Neural progenitor cell (in vitro differentiated cells): ENCODE measurements at places on chromosomes 6 and 20. TPM values are rescaled to one million over a fixed set of nuclear protein-coding genes. Genes with fewer than 3 reads are reported as not detected.

TRIM15 gene
- not detected in 2 replicates for total RNA-seq

DCDC2 gene
- not detected in 2 replicates for total RNA-seq

RPS6KA2 gene
- total RNA-seq: 8.2 and 14.3 TPM in 2 replicates

KHDC1L gene
- 1.9 and 2.1 TPM in 2 replicates for total RNA-seq

TRAPPC3L gene
- total RNA-seq: not detected in 2 replicates

ADGRG6 gene
- total RNA-seq: 0.39 and 0.93 TPM in 2 replicates

CTAGE9 gene
- not detected in 2 replicates for total RNA-seq

SLC17A1 gene
- not detected in 2 replicates for total RNA-seq

TBXT gene
- total RNA-seq: not detected in 2 replicates

OOEP gene
- total RNA-seq: not detected in 2 replicates

LRFN2 gene
- total RNA-seq: 0.40 TPM in 1 of 2 replicates, not detected in the other

CLVS2 gene
- 0.84 and 1.8 TPM in 2 replicates for total RNA-seq

BACH2 gene
- 3.9 and 5.3 TPM in 2 replicates for total RNA-seq

RPRD1B gene
- 21.6 and 37.7 TPM in 2 replicates for total RNA-seq

GABRR1 gene
- not detected in 2 replicates for total RNA-seq

RGS17 gene
- total RNA-seq: 4.8 and 8.1 TPM in 2 replicates

TFB1M gene
- total RNA-seq: 24.1 and 24.6 TPM in 2 replicates

TRPC4AP gene
- 73.0 and 96.4 TPM in 2 replicates for total RNA-seq

KCNK5 gene
- total RNA-seq: 5.7 and 7.3 TPM in 2 replicates

MEI4 gene
- 1.0 TPM in 2 replicates for total RNA-seq

BCLAF1 gene
- 127 and 190 TPM in 2 replicates for total RNA-seq

PNPLA1 gene
- not detected in 2 replicates for total RNA-seq
